Esophagus mucosa (tissue), 1 donor: ENCODE measurements at places on chromosomes 3 and 15. TPM values are rescaled to one million over a fixed set of nuclear protein-coding genes. Genes with fewer than 3 reads are reported as not detected.

The IGSF10 gene
- total RNA-seq: 0.20 TPM

The NOX5 gene
- 0.44 TPM for total RNA-seq

The KCNMB2 gene
- not detected for total RNA-seq

The CADPS gene
- 0.08 TPM for total RNA-seq

The GOLGA8O gene
- 1.4 TPM for total RNA-seq

The KBTBD13 gene
- not detected for total RNA-seq

The PRICKLE2 gene
- total RNA-seq: 6.0 TPM

The GPR176 gene
- 0.40 TPM for total RNA-seq

The MYZAP gene
- total RNA-seq: 19.8 TPM

The A4GNT gene
- not detected for total RNA-seq

GRCh38 chr3:176785171-176785570 lies 412.1 kb downstream of the TBL1XR1 start:
- no peak for ATAC-seq

GRCh38 chr3:67723863-67724262 lies 69.5 kb upstream of the SUCLG2 start:
- no peak for ATAC-seq

DNA sequence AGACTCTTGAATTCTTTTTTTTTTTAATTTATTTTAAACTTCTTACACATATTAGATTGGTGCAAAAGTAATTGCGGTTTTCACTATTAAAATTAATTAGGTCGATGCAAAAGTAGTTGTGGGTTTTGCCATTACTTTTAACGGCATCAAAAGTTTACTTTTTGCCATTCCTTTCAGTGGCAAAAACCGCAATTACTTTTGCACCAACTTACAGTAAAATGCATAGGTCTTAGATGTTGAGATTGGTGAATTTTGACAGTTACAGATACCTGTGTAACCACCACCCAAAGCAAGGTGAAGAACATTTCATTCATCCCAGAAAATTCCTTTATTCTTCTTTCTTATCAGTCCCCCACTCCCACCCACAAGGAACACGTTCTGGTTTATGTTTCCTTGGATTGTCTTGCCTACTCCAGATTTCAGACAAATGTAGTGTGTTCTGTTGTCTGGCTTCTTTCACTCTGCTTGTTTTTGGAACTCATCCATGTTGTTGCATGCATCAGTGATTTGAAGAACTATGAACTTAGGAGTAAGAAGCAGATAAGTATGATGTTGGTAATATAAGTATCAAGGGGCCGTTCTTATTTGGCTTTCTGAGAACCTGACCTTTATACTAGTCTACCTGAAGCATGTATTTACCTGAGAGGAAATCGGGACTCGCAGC lies 198.4 kb upstream of the UBE2E1 start:
- ATAC-seq: no peak

GRCh38 chr3:14989943-14990779 lies 42.8 kb downstream of the NR2C2 start:
- peak; percentile 79 for ATAC-seq

DNA sequence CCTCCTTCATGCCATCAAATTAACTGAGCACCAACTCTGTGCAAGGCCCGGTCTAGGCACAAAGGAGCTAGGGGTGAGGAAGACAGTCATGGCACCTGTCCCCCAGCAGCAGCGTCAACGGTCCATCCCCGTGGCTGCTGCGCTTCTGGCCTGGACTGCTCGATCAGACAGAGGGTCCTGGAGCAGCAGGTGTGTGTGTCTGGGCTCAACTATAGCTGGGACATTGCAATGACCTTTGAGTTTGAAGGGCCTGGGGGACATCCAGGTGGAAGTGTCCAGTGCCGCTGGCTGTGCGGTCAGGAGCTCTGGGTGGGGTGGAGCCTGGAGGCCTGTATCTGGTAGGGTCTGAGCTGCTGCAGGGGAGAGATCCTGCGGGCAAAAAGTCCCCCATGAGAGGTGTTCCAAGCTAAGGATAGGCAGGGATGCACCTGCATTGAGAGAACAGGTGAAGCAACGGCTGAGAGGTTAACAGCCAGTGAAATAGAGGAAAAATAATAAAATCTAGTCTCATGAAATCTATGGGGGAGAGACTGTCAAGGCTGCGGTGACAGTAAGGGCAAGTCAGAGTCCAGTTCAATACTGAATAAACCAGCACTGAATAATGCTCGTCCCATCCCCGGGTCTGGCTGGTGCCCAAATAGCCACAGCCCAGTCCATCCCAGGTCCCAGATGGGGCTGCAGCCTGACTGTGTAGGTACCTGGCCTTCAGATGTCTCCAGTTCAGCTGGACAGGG lies 25.4 kb upstream of the SLC41A3 start:
- ATAC-seq: no peak

GRCh38 chr3:101970905-101971304 lies 121.6 kb downstream of the NFKBIZ start:
- no peak for ATAC-seq

DNA sequence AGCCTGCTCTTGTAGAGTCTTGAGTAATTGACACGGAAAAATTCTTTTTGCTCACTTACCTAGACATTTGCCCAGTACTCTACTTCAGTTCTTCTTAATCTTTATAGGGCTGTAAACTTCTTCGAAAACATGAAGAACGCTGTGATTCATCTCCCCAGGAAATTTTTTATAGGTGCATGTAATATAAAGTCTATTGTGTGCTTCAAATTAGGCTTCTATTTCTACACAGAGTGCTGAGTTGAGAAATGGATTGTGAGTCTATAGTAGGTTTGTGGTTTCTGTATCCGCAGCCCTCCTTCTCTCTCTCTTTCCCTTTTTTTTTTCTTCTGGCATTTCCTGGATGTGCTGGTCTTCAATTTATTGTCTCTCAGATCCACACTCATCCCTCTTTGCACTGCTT lies 183.3 kb upstream of the DCBLD2 start:
- no peak for ATAC-seq

DNA sequence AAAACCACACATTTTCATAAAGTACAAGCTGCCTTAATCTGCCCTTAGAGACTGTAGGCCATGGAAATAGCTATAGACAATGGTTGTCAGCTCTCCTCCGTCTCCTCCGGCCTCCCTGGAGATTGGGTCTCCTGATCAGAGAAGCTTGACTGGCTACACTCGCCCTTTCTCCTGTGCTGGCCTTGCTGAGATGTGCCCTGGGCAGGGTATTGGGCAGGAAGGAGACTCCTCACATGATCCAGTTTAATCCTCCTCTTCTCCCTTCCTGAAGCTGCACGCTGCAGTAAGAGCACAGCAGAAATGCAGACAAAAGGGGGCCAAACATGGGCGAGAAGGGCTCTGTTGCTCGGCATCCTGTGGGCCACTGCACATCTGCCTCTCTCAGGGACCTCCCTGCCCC lies at the start of gene SLC24A5:
Gene SLC24A5, plus strand, starts transcription at position 246 of the 400 bp plus-strand sequence. Its CDS starts 55 bp downstream, at position 301.
- no peak for ATAC-seq

- no peak for ATAC-seq
Measured at GRCh38 chr15:98567951-98568350, 80.4 kb upstream of the IGF1R start.

GRCh38 chr3:43015991-43016865 lies 37.1 kb downstream of the GASK1A start:
- ATAC-seq: no peak

- ATAC-seq: no peak
Measured at GRCh38 chr15:101187820-101188636, 63.8 kb downstream of the CHSY1 start.

- no peak for ATAC-seq
Measured at GRCh38 chr3:151979906-151980305, 106.5 kb downstream of the SUCNR1 start.

- no peak for ATAC-seq
Measured at GRCh38 chr3:58994746-58995330, 55.0 kb downstream of the CFAP20DC start.

- ATAC-seq: no peak
Measured at GRCh38 chr3:45950131-45950530, 6.9 kb downstream of the CXCR6 start.

- no peak for ATAC-seq
Measured at GRCh38 chr15:91499774-91500383, 353.6 kb upstream of the SLCO3A1 start.

GRCh38 chr3:124829178-124829818 lies 57.9 kb downstream of the ITGB5 start:
- no peak for ATAC-seq

- no peak for ATAC-seq
Measured at GRCh38 chr3:24740326-24740725, 245.7 kb upstream of the THRB start.

DNA sequence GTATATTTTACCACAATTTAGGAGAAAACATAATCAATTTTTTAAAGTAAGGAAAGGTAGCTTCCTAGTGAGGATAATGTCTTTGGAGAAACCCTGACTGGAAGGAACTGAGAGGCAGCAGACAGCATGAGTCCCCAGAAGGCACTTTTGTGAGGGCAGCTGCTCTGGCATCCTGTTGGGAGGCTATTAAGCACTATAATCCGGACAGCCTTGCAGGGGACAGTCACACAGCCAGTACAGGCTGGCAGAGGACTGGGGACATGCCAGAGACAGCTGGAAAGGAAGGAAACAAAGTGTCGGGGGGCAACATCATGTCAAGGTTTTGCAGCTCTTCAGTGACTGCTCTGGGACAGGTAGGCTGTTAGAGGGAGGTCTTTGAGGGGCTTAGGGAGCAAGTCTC lies 15.7 kb downstream of the ACAN start:
- no peak for ATAC-seq

- ATAC-seq: no peak
Measured at GRCh38 chr3:191352014-191352413, 21.7 kb upstream of the UTS2B start.

DNA sequence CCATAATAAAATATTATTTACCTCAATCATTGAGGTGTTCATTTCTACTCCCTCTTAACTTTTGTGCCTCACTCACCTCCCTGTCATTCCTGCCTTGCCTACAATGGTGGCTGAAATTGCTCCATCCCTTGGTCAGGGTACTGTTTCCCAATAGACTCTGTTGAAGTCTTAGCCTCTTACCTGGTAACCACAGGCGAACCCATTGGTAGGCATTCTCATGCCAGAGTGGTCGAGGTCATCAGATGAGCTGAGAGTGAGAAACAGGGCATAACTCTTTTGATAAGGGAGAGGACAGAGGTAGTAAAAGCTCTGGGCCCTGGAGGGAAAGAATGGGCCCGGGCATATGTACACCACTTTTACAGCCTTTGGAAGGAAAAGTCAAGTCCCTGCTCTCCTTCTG lies 265.6 kb downstream of the ARRDC4 start:
- ATAC-seq: no peak

DNA sequence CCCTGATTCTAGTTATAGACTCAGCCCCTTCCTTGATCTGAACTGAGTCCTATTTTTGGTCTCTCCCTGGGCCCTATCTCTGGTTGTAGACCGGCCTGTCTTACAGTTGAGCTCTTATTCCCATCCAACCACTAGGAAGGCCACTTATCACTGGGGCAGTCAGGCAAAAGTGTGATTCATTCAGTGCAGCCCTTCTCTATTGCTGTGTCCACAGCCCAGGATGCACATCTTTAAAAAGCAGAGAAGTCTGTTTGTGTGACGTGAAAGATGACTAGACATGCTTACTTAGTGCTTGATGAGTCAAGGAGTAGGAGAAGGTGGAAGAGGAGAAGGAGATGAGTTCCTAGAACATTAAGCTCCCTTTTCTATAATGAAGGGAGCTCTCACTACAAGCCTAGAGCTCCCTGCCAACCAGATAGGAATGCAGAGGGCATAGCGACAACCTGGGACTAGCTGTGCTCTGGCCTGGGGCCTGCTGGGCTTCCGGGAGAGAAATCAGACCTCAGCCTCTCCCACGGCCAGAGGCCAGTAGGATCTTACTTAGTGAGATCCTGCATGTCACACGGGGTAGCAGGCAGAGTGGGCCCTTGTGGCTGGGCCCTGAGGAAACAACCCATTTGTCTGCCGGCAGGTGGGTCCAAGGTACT lies 25.7 kb downstream of the INSYN1 start:
- no peak for ATAC-seq

GRCh38 chr3:177742273-177742672 lies 545.0 kb upstream of the TBL1XR1 start:
- ATAC-seq: no peak

DNA sequence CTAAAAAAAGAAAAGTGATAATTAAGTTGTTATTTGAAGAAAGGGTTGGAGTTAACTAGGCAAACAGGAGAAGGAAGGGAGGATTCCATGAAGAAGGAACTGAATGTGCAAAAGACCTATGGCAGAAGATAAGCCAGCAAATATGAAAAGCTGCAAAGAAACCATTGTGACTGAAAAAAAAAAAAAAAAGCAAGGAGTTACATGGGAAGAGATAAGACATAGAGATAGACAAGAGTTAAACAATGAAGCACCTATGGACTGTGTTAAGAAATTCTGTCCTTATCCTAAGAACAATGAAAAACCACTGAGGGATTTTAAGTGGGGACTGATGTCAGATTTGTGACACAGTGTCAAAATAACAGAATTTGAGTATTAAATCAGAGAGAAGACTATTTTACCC lies 17.0 kb downstream of the ZNF280D start:
- no peak for ATAC-seq

- ATAC-seq: no peak
Measured at GRCh38 chr3:78221300-78221699, 1181.4 kb downstream of the ROBO2 start.

DNA sequence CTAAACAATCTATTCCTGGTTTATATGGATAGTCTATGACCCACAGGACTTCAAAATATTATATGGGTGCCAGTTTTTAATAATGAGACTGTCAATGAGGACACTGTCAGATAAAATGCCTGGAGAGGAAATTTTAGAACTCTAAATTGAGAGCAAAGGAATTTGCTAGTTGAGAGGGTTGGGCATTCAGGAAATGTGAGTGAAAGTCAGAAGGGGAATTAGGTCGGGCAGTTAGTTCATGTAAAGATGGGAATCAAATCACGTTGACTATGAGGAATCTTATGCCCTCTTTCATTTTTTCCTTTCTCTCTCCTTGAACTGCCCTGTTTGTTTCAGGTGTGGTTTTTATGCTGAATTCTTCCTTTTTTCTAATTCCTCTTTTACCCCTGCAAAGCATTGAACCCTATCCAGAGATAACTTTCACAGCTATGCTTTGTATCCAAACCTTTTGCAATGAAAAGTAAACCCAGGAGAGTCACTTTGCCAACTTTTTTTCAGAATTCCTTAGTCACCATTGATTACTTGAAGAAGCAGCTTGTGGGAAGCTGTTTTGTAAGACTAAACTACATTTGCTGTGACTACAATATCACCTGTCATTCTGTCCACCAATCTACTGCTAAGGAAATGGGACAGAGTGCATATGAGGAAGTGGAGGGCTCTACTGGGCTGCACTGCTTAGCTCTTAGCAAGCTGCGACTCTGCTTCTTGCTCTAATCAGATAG lies 27.8 kb downstream of the CHP1 start:
- ATAC-seq: peak; percentile 63

DNA sequence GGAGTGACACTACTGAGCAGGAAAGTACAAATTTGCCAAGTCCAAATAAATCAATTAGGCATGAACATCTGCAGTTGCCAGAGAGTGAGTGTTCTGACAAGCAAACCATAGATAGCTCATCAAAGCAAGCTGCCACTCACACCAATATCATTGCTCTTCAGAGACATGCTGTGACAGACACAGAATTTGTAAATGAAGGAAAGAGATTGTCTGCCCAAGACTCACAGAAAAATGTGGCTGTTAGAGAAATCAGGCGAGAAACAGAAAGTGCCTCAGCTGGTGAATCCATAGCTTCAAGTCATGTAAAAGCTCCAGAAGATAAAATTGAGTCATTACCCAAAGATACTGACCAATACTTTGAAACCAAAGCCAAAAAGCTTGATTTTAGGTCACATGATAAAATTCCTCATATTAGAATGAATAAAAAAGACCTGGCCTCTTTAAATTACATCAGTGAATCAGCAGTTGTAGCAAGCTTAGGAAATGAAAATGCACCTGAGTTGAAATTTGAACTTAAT lies 50.8 kb downstream of the CRYBG3 start:
- no peak for ATAC-seq

- ATAC-seq: peak; percentile 96
Measured at GRCh38 chr15:58521293-58521991, 89.7 kb downstream of the LIPC start.
